ENCODE measurements at places on chromosomes 3 and 15. TPM values are rescaled to one million over a fixed set of nuclear protein-coding genes. Genes with fewer than 3 reads are reported as not detected.

COL6A5 gene
- not detected for total RNA-seq

GRCh38 chr3:65837604-65838003 is 201.1 kb downstream of the MAGI1 start:
- no peaks in the 10 kb centered on the region for H3K36me3 ChIP-seq
- no peaks in the 10 kb centered on the region for H3K27me3 ChIP-seq
- H3K4me3 ChIP-seq, result no peak overlapping the region
- no peak overlapping the region for H3K27ac ChIP-seq
- no peak for DNase-seq

- H3K27ac ChIP-seq, result no peak overlapping the region
- no peaks in the 10 kb centered on the region for H3K4me1 ChIP-seq
- H3K27me3 ChIP-seq, result no peaks in the 10 kb centered on the region
- no peak for DNase-seq
Observed at GRCh38 chr3:29635888-29636287, 355.0 kb downstream of the RBMS3 start.

CFAP92 gene
- total RNA-seq, result 2.4 TPM

WDR72 gene
- not detected for total RNA-seq

ZNF385D gene
- 3.2 TPM for total RNA-seq

DNA sequence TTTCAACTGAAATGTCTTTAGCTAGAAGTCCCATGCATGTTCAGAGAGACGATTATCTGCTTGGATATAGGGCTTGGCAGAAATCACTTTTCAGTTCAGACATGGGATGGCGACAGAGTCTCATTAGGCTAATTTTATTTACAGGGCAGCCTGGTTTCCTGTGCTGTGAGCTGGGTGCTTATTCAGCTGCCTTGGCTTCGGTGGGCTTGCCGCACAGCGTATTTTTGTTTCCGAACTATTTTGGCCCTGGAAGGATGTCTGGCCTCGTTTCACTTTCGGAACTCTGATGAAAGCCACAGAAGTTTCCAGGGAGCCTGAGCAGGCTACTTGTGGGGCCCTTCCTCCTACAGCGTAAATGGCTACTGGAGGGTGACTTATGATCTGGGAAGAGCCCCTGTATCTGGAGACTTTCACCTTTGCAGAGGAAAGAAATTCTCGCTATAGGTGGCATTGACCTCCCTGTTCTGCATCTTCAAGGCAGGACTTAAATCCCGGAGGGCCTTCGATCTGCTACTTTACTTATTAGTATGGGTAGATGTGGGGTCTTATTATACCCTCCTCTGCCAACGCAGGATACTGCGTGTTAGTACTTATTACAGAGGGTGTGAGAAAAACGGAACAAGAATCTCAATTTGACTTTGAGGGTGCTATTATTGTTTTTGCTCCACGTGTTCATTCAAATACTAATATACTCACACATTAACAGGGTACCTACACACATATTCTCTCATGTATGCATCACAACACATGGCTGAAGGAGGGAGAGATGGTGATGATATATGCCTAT is 364.0 kb upstream of the RBMS3 start:
- H3K4me1 ChIP-seq, result peaks cover 15% of the 10 kb centered on the region
- DNase-seq, result peak; percentile 49
- H3K36me3 ChIP-seq, result no peaks in the 10 kb centered on the region
- H3K27me3 ChIP-seq, result no peaks in the 10 kb centered on the region
- peak overlapping the region; percentile 66 for H3K27ac ChIP-seq
- no peak overlapping the region for H3K4me3 ChIP-seq

DNA sequence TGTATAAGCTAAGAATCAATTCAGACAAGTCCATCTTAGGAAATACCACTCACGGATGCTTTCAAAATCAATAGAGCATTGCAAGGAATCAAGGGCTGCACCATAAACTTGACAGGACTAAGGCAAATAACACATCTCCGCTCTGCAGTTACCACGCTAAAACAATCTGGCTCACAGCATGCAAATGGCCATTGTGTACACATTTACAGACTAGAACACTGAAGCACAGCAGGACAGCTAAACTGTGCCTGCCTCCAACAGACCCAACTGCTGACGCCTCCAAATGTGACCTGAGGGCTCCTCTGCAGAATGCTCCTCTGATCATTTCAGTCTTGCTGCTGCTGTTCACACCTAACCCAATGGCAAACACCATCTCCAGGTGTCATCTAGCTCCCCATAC is 104.3 kb downstream of the MEX3B start:
- H3K4me3 ChIP-seq, result no peak overlapping the region
- DNase-seq, result no peak
- H3K27ac ChIP-seq, result no peak overlapping the region
- H3K36me3 ChIP-seq, result no peaks in the 10 kb centered on the region
- H3K4me1 ChIP-seq, result no peaks in the 10 kb centered on the region

DNA sequence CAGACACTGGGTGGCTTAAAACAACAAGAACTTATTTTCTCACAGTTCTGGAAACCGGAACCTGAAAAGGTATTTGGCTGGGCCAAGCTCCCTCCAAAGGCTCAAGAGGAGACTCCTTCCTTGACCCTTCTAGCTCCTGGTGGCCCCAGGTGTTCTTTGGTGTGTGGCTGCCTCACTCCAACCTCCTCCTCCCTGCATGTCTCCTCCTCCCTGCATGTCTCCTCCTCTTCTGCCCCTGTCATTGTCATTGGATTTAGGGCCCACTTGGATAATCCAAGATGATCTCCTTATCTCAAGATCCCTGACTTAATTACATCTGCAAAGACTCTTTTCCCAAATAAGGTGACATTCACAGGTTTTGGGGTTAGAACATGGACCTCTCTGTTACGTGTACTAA is 69.8 kb upstream of the MFGE8 start:
- H3K4me3 ChIP-seq, result no peak overlapping the region
- no peaks in the 10 kb centered on the region for H3K36me3 ChIP-seq
- H3K27me3 ChIP-seq, result no peaks in the 10 kb centered on the region
- H3K27ac ChIP-seq, result no peak overlapping the region
- H3K4me1 ChIP-seq, result peaks cover 15% of the 10 kb centered on the region
- no peak for DNase-seq

DNA sequence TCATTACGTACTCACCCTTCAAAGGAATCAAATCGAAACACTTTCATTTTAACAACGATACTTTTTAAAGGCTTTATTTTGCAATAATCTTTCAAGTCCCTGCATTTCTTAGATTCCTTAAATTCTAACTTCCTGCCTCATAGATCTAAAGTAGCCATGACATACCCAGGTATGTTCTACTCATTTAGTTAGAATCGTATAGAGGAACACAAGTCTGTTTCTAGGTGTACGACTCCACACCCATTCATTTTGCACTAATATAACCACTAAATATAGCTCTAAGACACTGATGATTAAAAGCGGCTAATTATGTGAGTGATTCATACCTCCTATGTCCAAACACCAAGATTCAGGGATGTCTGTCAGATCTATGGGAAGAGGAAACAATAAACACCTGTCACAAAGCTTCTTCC is 1.3 kb downstream of the ATP13A3 start:
- peaks cover 93% of the 10 kb centered on the region for H3K4me1 ChIP-seq
- peak overlapping the region; percentile 46 for H3K4me3 ChIP-seq
- no peaks in the 10 kb centered on the region for H3K36me3 ChIP-seq
- no peaks in the 10 kb centered on the region for H3K27me3 ChIP-seq

THSD4 gene
- total RNA-seq, result 10.7 TPM

GRCh38 chr3:46628901-46629369 is 16.6 kb downstream of the FAM240A start:
- DNase-seq, result no peak
- no peaks in the 10 kb centered on the region for H3K27me3 ChIP-seq
- peaks cover 41% of the 10 kb centered on the region for H3K4me1 ChIP-seq
- H3K36me3 ChIP-seq, result no peaks in the 10 kb centered on the region
- H3K27ac ChIP-seq, result peak overlapping the region; percentile 55
